ENCODE measurements at places on chromosomes 2 and 18.

DNA sequence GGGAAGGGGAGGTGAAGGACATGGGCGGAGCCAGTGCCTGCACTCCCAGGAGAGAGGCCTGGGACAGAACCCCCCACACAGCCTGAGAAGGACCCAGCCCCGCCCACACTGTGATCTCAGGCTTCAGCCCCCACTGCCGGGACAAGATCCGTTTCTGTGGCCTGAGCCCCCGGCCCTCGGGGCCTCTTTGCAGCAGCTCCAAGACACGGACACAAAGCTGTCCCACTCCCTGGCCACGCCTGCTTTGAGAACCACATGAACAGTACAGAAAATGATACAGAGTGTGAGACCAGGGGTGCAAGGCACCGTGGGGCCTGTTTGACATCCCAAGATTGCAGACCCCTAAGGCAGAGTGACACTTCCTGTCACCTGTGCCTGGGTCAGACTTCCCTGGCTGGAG lies 74.5 kb downstream of the TWIST2 start:
- DNase-seq: no peak

DNA sequence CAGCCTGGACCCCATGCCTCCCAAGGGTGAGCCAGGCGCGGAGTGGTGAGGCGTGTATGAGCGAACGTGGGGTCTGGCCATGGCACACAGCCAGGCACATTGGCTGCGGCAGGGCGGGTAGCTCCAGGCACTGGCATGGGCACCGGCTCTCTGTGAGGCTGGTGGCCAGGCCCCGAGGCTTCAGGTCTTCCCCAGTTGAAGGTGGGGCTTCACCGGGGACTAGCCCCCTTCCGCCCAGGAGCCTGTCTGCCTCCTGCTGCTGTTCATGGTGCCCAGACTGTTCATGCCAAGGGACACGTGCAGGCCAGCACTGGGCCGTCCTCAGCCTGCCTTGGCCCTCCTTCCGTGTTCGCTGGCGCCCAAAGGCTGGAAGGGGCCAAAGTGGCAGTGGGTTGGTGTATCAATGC lies 26.8 kb downstream of the DDX1 start:
- DNase-seq: no peak

- peak; percentile 50 for DNase-seq
Observed at GRCh38 chr2:40658941-40659340, 207.1 kb upstream of the SLC8A1 start.

GRCh38 chr2:51165534-51166260 lies 133.8 kb upstream of the NRXN1 start:
- no peak for DNase-seq

DNA sequence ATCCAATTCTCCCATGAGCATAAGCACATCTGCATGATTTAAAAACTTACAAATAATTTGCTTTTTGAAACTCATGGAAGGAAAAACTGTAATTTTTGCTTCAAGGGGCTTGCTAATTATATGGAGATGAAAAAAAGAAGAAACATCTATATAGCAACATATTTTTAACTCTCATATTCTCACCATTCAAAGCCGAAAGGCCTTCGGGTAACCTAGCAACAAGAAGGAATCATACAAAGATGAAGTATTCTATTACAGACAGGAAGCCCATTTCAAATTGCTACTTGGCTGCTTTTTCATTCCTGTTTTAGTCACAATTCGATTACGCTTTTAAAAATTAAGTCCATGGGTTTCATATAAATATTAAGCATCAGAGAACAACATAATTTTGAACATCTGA lies 39.2 kb upstream of the RNU4ATAC start:
- no peak for DNase-seq

DNA sequence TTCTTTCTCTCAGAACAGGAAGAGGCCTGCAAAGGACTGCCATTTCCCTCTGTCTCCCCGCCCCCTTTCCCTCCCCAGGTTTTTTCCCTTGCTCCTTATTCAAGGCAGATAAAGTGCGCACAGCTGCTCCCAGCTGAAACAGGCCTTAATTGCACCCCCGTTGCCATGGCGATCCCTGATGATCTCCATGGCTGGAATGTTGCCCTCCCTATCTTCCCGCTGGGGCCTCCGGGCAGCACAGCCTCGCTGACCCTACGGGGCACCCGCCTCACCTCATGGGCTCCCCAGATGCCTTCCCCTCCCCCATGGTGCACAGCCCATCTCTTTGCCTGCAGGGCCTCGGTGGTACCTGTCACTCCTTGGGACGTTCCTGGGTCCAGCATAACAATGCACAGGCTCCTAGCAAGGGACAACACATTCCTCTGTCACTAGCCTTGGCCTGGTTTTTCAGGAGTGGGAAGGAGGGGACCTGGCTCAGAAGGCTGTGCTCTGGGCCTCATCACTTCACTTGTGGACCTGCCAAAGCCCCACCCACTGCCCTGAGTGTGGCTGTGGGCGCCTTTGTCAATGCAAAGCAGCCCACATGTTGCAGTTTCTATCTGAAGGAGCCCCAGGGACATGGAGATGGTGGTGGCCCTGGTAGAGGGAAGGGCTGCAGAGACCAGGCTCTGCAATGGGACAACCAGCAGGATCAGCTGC lies 115.0 kb downstream of the CELF4 start:
- DNase-seq: no peak

DNA sequence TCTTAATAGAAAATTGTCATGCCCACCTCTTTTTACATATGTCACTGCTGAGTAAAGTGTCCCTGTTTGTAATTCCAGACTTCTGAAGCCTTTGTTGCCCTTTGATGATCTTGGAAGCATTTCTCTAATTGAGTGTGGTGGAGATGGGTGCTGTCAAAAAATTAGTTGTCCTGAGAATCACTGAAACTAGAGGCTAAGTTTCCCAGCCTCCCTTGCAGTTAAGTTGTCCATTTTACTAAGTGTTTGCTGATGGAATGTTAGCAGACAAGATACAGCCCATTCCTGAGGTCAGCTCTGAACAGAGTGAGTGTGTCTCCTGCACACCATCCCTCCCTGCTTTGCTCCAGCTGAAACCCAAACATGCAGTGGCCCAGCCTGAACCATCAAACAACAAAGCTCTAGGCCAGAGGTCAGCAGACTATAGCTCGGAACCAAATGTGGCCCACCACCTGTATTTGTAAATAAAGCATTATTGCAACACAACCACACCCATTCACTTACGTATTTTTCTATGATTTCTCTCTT lies 28.1 kb upstream of the TMEM177 start:
- DNase-seq: no peak
